Caudate nucleus (tissue), 63 donors: ENCODE measurements at places on chromosomes 16 and 17.
A peak's percentile ranks its signal among the peaks of the same experiment; 100 is the strongest.

DNA sequence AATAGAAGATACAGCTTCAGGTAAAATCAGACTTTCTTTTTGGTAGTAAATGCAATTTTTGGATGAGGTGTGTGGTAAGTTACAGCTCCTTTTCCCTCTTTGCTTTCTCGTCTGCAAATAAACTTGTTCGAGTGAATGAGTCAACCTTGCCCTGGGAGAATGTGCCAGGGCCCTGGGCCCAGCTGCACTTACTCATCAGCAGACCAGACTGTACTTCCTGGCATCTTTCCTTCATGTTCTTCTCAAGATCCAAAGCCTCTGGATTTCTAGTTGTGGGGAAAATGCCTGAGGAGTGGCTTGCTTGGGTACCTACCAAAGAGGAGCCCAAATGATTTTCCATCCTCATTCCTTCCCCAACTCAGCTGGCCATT is 5.4 kb upstream of the G6PC1 start:
- DNase-seq, result no peak

GRCh38 chr16:54027558-54027957 is 259.0 kb downstream of the IRX3 start:
- DNase-seq, result no peak

DNA sequence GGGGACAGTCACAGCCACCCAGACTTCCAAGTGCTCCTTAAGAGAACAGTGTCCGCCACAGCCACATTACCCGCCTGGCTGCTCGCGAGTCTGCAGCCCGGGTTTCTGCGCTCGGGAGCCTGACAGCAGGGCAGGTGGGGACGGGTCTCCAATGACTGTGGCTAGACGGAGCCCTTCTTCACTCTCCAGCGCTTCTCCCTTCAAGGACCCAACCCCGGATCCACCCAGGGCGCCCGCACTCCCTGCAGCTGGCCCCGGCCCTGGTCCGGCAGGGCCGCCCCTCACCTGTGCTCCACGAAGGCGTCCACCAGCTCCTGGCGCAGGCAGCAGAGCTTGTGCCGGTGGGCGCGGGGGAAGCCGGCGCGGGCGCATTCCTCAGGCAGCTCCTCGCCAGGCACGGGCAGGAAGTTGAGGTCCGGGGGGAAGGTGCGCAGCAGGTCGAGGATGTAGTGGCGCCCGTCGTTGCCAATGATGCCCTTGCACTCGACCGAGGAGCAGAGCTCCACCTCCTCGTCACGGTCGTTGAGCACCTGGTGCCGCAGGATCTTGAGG is 13.9 kb downstream of the CLUH start:
- DNase-seq, result no peak

- DNase-seq, result no peak
Measured at GRCh38 chr16:30559690-30560089, 1.5 kb upstream of the ZNF764 start.

GRCh38 chr17:1412185-1413110 is 12.4 kb upstream of the YWHAE start:
- DNase-seq, result no peak

- DNase-seq, result peak; percentile 57
Measured at GRCh38 chr16:1991948-1992703, 2.4 kb downstream of the SYNGR3 start.

DNA sequence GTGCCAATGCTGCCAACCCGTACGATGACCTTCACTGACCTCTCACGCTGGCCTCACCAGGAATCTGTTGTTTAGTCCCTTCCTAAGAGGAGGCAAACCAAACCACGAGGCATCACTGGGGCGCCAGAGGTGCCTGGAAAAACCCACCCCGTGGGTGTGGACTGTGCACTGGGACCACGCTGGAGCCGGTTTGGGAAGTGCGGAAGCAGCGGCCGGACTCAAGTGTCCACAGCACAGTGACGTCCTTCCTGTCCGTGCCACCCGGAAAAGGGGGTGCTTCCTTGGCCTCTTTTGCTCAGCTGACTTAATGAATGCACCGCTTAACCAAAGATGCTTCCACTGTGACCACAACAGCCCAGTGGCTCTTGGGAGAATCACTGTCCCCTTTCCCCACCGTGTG is 9.0 kb upstream of the KIF19 start:
- no peak for DNase-seq

DNA sequence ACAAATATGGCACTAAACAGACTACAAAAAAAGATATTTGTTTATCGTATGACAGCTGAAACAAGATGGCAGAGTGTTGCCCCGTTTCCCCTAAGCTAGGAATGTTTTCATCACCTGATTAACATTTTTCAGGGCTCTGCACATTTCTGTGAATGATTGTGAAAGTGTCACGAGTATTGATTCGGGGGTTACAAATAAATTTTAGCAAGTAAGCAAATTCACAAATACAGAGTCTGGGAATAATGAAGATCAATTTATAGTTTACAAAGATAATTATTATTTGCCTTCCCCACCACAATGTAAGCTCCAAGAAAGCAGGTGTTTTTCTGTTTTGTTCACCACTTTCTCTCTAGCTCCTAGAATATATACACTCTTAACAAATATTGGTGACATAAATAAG is 361.2 kb upstream of the ERCC4 start:
- no peak for DNase-seq

- DNase-seq, result no peak
Measured at GRCh38 chr17:63440770-63441335, 5.3 kb downstream of the CYB561 start.

DNA sequence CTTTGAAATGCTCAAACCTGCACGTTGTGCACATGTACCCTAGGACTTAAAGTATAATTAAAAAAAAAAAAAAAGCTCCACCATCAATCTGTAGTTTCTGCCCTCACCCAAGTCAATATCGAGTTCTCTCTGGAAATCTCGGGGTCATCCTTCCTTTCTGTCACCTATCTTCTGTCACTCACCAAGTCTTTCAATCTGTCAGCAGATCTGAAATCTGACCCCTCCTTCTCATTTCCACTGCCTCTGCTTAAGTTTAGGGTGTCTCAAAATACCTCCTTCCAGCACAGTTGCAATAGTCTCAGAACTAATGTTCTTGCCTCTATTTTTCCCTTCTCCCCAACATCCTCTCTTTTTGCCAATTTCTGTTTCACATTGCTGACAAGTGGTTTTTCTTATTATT is 32.3 kb downstream of the FTO start:
- DNase-seq, result no peak

- DNase-seq, result no peak
Measured at GRCh38 chr16:72937360-72937759, 110.6 kb downstream of the ZFHX3 start.

- DNase-seq, result no peak
Measured at GRCh38 chr17:21164620-21165019, 37.9 kb downstream of the DHRS7B start.

DNA sequence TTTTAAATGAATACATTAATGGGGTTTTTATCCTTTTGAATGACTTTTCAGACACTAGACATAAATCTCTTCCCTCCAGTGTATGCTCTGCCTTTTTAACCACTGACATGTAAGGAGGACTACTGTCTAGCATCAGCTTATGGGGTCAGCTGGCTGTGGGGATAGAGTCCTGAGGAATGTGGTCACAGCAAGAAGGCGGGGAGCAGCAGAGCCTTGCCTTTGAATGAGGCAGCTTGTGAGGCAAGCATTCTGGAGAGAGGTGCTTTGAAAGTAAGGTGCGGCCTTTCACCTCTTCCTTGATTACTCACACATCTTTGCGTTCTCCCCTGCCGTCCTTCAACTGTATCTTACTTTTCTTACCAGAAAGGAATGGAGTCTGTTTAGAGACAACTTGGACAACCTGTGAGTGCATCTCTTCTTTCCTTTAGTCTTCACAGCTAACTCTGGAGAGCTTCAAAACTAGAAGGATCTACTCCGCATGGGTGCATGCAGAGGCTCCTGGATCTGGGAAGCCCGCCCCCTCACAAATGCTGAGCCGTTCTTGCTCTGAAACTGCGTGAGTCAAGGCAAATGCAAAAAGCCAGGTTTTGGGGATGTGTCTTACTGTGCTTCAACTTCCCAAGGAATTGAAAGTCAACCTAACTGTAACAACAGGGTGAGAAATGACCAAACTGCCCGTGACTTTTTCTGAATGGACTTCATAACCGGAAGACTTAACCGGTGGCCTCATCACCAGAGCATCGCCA is 49.9 kb downstream of the ADCY7 start:
- DNase-seq, result no peak

- no peak for DNase-seq
Measured at GRCh38 chr16:67199011-67199807, at the start of gene ELMO3. Gene ELMO3 (plus strand): TSS chr16:67199131. CDS start chr16:67199327, 196 bp downstream.

DNA sequence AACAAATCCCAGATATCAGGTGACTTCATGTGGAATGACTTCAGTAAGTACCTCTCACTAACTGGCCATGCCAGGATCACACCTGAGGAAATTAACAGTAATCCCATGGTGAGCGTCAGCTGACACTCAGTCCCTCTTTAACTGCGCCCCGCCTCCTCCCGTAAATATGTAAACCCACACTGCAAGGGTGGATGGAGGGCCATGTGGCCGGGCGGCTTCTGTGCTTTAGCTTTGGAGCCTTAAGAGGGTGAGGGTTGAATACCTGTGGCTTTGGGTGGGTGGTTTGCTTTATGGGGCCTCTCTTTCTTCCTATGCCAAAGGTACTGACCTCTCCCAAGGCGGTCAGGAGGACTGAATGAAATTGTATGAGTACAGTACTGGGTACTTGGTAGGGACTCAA is 141.7 kb downstream of the MRM1 start:
- DNase-seq, result no peak

- no peak for DNase-seq
Measured at GRCh38 chr17:81250286-81251093, 11.4 kb downstream of the NDUFAF8 start.

GRCh38 chr17:82981141-82981730 is 98.2 kb upstream of the METRNL start:
- no peak for DNase-seq

GRCh38 chr16:80459331-80459777 is 81.4 kb upstream of the DYNLRB2 start:
- no peak for DNase-seq

GRCh38 chr16:12609937-12610699 is 193.6 kb downstream of the CPPED1 start:
- DNase-seq, result no peak

DNA sequence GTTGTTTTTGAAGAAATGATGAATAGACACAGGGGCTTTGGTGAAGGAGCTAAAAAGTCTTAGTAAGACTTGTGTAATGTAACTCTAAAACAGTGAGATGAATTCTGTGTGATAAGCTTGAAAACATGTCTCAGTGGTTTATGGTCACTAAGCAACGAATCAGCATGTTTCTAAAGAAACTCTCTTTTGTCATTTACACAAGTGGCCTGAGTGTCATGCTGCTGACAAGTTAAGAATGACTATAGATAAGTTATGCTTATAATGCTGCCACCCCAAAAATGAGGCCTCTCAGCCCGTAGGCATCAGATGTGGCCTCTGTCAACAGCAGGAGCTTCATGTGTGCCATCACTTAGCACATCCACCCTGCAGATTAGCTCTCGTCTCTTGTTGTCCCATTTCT is 8.7 kb downstream of the COX10 start:
- no peak for DNase-seq

- no peak for DNase-seq
Measured at GRCh38 chr17:42341568-42341967, 46.7 kb downstream of the STAT3 start.

DNA sequence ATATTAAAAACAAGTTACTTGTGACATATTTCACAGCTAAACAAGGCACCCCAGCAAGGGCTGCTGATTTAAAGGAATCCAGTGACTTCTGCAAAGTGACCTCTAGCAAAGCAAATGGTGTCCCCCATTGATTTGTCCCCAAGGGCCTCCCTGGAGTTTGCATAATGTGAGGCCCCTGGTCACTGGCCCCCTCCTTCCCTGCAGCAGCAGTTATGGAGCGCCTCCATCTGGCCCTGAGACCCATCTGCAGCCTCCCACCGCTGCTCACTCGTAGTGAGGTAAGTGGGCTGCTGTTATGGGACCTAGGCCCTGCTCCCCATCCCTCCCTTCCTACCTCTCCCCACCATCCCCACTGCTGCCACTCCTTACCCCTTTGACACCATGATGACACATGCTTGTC is 19.6 kb upstream of the EEF2K start:
- no peak for DNase-seq

- no peak for DNase-seq
Measured at GRCh38 chr17:42342242-42343008, 45.8 kb downstream of the STAT3 start.

GRCh38 chr16:78297066-78297666 is 197.7 kb downstream of the WWOX start:
- DNase-seq, result no peak

DNA sequence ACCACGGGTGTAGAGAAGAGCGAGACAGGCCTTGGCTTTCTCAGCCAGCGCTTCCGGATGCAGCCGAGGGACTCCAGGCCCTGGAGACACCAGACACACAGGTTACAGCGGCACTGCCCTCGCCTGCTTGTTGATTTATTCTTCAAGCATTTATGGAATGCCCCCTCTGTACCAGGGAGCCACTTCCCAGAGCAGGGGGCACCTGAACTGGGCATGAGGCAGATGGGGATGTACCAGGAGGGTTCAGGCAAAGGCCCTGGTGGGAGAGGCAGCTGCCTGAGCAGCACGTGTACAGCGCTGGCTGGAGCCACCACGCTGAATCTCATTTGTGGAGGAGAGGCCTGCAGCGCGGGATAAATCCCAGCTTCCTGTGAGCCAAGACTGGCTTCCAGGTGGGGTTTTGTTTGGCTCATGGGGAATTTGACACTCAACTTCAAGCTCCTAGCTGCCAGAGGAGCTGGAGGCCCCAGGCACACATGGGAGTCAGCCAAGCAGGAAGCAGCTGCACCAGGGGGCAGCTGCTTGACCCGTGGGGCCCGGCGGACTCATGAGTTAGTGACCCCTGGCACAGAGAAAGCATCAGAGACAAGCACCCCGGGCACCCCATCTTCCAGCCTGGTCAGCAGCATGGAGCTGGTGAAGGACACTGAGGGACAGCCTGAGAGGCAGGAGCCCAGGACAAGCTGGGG is 59.7 kb downstream of the IL21R start:
- DNase-seq, result no peak

GRCh38 chr16:75326333-75326732 is 74.9 kb upstream of the BCAR1 start:
- no peak for DNase-seq

DNA sequence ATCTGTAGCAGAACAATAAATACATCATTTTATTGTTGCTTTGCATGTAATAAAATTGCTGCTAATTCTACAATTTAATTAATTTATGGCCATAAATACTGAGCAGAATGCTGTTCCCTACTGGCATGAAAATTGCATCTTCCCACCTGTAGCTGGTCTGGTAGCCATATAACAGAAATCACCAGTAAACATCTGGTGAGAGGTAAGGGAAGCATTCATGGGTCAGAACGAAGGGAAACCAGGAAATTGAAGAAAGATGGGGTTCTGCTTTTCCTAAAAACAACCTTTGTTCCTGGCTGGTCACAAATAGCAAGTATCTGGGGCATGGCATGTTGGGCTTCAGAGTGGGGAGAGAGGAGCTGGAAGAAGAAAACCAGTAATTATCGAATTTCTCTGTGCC is 128.4 kb downstream of the CDH11 start:
- DNase-seq, result no peak

DNA sequence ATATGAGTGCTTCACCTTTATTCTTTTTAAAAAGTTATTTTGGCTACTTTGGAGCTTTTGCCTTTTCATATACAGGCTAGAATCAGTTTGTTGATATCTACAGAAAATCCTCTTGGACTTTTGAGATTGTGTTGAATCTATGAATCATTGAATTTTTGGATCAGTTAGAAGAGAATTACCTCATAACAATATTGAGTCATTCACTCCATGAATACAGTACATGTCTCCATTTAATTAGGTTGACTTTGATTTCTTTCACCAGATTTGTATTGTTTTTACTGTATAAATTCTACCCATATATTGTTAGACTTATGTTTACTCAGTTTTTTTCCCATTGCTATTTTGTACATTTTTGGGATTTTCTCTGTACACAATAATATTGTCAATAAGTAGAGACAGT is 54.4 kb downstream of the TAOK1 start:
- no peak for DNase-seq
